ENCODE measurements at places on chromosomes 6 and 20. TPM values are rescaled to one million over a fixed set of nuclear protein-coding genes. Genes with fewer than 3 reads are reported as not detected.

SNAP25 gene
- total RNA-seq = 3.1 TPM

SLC32A1 gene
- not detected for total RNA-seq

ZSCAN31 gene
- total RNA-seq = 11.9 TPM

GJA10 gene
- total RNA-seq = not detected

CRISP2 gene
- total RNA-seq = not detected

PNLDC1 gene
- total RNA-seq = 0.22 TPM

SIGLEC1 gene
- 2.1 TPM for total RNA-seq

HLA-G gene
- not detected for total RNA-seq

TMEM244 gene
- total RNA-seq = 0.22 TPM

FERMT1 gene
- total RNA-seq = 0.58 TPM

KHDC1 gene
- total RNA-seq = 2.3 TPM

GTSF1L gene
- not detected for total RNA-seq

HDGFL1 gene
- total RNA-seq = not detected

FOXC1 gene
- total RNA-seq = 1.2 TPM

C4A gene
- total RNA-seq = 13.0 TPM

RGS17 gene
- total RNA-seq = 0.53 TPM

SLPI gene
- total RNA-seq = 0.13 TPM

RNF144B gene
- 7.1 TPM for total RNA-seq

AIF1 gene
- total RNA-seq = 29.2 TPM

RHAG gene
- 0.35 TPM for total RNA-seq

PGM3 gene
- 52.9 TPM for total RNA-seq

OPN5 gene
- total RNA-seq = 0.18 TPM

ZKSCAN3 gene
- 8.2 TPM for total RNA-seq

PHF10 gene
- 32.5 TPM for total RNA-seq

RNF182 gene
- 0.53 TPM for total RNA-seq

OOEP gene
- not detected for total RNA-seq

MTCH1 gene
- total RNA-seq = 113 TPM

PCK1 gene
- 0.13 TPM for total RNA-seq

All from muscle of leg (tissue), 16 donors.